ENCODE measurements at places on chromosomes 1 and 21.

DNA sequence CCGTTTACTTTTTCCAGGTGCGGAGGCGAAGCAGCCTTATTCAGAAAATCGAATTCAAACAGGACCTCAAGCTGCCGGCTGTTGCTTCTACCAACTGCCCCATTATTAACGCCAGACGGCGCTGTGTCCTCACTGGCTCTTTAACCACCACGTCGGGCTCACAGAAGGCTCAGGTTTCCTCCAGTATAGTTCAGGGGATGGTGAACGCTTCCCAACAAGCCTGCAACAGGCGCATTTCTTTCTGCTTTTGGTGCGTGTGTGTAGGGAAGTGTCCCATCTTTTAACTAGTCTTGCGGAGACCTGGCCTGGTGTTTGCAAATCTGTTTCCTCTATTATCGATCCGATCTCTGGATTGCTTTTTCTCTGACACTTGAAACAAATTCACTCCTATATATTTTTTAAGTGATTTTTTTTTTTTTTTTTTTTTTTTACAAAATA lies 791 bp upstream of the STUM start:
- DNase-seq: peak; percentile 80

GRCh38 chr1:203093754-203094410 lies 8.1 kb upstream of the MYOG start:
- no peak for DNase-seq

DNA sequence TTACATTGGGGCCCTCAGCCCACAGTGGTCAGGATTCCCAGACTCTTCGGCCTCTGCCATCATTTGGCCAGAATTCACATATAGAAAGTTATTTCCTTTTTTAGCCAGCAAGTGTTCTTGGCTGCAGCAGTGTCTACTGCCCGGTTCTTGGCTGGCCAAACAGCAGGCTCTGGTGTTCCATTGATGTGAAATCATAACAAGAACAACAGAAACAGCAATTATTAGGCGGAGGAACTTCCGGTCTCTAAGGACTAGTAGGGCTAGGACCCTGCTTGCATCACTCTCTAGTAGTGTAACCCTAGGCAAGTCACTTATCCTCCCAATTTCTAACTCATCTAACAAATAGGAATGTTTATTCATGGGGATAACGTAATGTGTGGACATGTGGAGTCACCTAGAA lies 8.7 kb upstream of the GJA5 start:
- DNase-seq: no peak

DNA sequence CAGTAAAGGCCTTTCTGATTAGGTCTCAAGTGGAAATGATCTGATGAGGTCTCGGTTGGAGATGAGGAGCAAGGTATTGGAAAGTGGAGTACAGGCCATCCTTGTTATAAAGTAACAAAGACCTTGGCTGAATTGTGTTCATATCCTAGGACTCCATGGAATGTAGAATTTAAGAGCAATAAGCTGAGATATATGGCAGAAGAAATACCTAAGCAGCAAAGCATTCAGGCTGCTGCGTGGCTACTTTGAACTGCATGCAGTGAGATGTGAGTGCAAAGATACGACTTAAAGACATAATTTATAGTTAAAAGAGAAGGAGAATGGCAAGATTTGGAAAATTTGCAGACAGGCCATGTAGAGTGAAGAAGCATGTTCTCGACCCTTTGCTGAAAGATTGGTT lies 11.2 kb upstream of the XPR1 start:
- no peak for DNase-seq

DNA sequence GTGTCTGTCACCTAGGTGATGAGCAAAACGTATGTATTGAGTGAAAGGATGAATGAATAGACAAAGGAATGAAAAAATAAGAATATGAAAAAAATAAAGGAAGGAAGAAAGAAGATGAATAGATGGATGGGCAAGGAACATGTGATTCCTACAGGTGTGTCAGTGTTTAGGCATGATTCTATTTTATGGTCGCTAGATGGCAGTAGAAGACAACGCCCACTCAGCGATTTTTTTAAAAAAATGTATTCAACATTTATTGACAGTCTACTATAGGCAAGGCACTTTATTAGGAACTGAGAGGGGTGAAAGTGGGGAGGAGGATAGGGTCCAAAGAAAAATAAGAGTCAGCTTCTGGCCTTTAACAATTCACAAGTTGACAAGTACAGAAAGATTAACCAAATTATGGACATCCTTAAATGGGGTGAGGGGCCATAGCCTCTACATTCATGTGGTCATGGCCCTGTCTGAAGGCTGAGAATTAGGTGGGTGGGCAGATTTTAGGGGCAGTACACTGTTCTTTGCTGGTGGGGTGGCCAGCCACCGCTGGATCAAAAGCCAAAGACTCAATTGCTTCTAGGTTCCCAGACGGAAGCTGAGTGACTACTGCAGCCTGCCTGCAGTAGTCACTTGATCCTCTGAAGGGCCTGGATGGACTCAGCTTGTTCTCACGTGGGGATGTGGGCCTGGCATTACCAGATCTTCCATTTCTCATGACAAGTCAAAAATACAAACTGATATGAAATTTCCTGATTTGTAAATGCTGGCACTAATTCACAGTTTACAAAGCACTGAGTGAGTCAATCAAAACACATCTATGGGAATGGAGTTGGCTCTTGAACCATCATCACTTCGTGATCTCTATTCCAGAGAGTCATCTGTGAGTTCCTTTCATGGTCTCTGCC lies 83.9 kb downstream of the FASLG start:
- DNase-seq: peak; percentile 36

GRCh38 chr1:208166340-208167138 lies 77.6 kb downstream of the PLXNA2 start:
- no peak for DNase-seq

DNA sequence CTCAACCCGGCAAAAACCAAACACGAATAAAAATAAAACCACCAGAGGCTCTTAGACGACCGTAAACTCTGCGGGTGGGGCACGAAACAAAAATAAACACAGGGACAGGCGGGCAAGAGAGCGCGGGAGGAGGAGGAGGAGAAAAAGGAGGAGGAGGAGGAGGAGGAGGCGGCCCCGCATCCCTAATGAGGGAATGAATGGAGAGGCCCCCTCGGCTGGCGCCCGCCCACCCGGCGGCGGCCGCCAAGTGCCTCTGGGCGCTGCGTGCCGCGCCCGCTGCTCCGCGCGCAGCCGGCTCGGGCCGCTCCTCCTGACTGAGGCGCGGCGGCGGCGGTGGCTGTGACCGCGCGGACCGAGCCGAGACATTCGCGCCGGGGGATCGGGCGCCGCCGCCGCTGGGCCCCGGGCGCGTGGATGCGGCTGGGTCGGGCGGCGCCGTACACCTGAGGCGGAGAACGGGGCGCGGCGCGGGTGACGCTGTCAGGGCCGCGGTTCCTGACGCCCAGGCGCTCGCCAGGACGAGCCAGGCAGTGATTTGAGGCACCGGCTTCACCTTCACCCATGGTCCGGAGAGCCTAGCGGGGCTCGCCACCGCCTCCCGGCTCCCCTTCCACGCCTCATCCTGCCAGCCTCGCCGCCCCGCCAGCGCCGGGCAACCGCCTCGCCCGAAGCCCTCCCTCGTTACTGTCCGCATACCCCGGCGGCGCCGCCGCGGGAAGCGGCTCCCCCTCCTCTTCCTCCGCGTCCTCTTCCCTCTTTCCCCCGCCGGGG lies at the start of gene MARK1:
Gene MARK1 (plus strand): TSS at position 229 of the 771 bp plus-strand sequence. CDS start 687 bp downstream, outside the sequence.
- peak; percentile 32 for DNase-seq

DNA sequence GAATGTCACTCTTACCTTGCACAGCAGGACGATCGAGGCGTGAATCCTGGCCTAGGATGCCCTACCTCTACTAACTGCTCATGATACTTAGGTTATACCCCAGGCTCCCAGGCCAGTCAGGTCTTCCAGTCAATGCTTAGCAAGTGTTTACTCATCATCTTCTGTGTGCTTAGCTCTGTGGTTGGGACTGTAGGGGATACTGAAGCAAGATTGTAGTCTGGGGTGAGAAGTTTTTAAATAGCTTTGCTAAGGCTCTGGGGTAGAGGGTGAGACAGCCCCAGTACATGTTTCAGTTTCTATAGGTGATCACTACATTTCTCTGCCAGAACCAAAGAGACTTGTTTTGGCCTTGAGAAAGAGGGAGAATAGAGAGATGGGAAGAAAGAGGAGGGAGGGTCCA lies 250.8 kb upstream of the KIAA0040 start:
- no peak for DNase-seq

GRCh38 chr21:38661197-38661871 lies 144.4 kb upstream of the ETS2 start:
- DNase-seq: no peak

GRCh38 chr1:184186167-184186566 lies 134.6 kb downstream of the TSEN15 start:
- DNase-seq: no peak

DNA sequence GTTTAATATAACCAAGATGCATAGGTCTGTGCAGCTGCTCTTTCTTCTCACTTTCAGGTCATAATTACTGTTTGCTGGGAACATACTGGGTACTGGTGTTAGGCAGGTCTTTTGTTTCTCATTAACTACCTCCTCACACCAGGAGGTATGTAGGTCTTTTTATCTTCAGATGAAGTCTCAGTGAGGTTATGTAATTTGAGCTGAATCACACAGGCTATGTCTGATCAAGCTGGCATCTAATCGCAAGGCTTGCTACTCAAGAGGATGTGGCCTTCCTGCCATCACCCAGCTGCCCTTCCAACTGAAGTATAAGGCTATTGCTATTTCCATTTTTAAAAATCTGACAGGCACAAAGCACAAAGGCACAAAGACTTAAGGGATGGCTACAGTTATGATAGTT lies 96.4 kb downstream of the RUNX1 start:
- peak; percentile 74 for DNase-seq

DNA sequence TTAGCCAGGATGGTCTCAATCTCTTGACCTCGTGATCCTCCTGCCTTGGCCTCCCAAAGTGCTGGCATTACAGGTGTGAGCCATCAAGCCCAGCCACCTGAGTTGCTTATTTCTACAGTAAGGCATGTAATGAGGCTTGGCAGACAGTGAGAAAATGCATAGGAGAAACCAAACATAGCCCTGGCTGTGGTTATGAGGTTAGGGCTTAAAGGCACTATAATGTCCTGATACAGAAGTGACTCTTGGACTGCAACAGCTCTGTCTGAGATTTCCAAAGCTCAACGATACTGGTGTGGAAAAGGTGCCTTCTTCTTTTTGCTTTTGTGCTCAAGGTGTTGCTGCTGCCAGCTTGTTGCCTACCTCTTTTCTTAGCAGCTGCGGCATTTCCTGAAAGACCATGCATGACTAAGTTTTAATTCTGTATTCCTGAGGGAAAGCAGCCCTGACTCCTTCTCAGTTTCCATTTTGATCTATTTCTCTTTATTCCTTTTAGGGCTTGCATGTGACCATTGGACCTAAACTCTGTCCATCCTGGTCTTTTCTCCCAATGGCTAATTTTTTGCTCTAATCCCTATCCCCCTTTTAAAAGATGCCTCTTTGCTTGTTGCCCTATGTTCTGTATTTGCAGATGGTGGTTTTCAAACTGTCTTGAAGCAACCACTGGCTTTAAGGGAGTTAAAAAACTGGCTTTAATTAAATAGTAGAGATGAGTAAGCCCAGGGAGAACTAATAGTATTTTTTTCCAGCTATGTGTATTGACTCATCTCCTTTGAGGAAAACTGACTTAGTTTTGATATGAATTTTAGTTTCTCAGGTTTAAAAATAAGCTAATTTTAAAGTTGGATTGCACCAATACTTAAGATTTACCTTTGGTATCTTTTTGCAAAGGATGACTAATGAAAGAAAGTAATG lies 70.3 kb downstream of the KIF1B start:
- DNase-seq: no peak

GRCh38 chr1:118989878-118990378 lies 1.8 kb upstream of the TBX15 start:
- no peak for DNase-seq

DNA sequence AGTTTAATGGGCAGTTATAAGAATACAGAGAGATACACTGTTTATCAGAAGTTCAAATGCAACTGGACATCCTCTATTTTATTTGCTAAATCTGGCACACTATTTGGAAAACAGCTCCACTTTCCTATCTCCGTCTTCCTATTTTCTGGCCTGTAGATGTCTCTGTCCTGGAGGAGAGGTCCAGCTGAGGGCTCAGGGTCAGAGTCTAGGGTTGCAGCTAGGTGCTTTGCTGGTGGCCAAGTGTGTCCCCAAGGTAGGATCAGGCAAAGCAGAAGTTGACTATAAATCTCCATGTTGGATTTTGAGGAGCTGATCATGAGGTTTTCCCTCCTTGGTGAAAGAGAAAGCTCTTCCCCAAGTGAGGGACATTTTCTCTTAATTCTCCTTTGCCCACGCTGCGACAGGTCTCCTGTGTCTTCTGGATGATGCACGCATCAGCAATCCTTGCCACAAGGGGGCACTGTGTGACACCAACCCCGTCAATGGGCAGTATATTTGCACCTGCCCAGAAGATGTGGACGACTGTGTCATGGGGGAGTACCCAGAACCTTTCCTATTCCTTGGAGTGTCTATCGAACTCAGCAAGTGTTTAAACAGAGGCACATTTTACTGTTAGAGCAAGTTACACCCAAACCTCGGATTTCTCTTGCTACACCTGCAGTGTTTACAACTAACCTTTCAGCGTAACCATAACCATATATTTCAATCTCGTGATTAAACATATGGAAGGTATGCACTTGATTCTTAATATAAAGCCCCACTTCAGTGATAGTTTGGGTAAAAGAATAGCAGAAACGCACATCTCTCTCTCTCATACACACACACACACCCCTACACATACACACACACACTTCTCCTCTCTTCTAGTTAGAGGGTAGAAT lies 10.2 kb downstream of the ADAM30 start:
- DNase-seq: no peak

GRCh38 chr1:205943245-205943644 lies at the start of gene SLC26A9:
SLC26A9 (minus strand) TSS chr1:205943456; CDS start chr1:205935820, 7,636 bp downstream.
- DNase-seq: no peak

DNA sequence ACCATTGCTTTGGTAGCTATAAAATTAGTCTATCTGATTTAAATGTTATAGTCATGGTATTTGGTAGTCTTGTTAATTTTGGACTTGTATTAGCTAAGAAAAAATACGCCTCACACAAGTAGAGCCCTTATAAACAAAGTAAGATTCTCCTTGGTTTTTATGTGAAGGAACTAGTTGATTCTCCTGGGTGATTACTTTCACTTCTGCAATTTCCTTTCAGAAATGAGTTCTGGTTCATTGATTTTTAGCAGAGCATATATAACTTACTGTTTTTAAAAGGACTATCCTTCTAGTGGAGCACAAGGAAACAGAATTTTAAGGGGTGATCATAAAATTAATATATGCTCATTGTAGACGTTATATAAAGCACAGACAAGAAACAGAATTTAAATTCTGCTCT lies 120.1 kb downstream of the BACH1 start:
- no peak for DNase-seq

- DNase-seq: no peak
These were observed 39.4 kb upstream of the ZFYVE9 start for GRCh38 chr1:52102336-52103013.
